ENCODE measurements at places on chromosomes 5 and 9.

DNA sequence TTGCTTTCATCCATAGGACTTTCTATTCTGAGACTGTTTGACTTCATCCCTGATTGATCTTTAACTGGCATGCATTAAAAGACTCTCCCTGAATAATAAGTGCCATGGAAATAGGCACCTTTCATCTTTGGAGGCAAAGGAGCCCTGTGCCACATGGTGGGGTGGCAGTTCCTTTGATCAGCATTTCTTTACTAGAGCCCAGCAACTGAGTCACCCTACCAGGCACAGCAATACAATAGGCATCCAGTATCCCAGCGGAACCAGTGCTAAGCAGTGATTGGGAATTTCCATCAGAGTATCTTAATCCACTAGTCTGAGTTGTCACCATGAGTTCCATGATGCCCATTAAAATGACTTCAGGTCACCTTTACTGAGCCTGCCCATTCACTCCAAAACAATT, 476.1 kb upstream of the MPDZ start:
- DNase-seq = no peak

- DNase-seq = no peak
These were observed 649 bp upstream of the GLE1 start for GRCh38 chr9:128503870-128504269.

- DNase-seq = no peak
These were observed 15.7 kb downstream of the FAM151B start for GRCh38 chr5:80503641-80504040.

GRCh38 chr9:13967438-13967837, 346.5 kb downstream of the NFIB start:
- DNase-seq = no peak

DNA sequence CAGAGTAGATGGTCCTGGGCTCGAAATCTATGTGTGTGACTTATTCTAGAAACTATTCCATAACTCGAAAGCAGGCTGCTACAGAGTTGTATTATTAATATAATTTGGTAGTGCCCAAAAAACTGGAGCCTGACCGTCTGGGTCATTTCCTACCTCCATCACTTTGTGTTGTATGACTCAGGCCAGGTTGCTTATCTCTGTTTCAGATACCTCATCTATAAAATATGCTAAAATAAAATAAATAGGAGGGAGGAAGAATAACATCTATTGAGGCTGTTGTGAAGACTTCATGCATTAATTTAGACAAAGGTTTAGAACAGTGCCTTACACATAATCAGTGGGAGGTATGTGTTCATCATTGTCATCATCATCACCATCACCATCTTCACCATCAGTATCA, 57.7 kb downstream of the PDE4D start:
- DNase-seq = no peak

- DNase-seq = no peak
These were observed 137.6 kb downstream of the SUSD1 start for GRCh38 chr9:112037281-112038016.

GRCh38 chr5:159877894-159878448, 38.3 kb upstream of the ADRA1B start:
- DNase-seq = no peak

DNA sequence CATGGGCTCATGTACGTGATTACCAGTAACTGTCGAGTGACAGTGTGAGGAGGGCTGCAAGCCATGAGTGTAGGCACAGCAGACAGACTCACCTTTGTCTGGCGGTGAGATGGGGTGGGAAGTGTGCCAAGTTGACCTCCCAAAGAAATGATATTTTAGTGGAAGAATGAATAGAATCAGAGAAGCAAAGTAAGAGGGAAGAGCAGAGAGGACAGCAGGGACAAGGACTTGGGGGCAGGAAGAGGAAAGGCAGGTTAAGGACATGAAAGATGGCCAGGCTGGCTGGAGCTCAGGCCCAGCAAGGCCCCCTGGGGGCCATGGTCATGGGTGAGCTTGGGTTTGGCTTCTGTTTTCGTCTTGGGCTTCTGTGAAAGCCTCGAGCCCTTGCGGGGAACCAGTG, 20.2 kb downstream of the TGFBI start:
- DNase-seq = no peak

GRCh38 chr5:28165096-28165495, 1126.7 kb upstream of the CDH9 start:
- DNase-seq = no peak

- DNase-seq = no peak
These were observed 200.5 kb upstream of the KLF9 start for GRCh38 chr9:70614786-70615463.

DNA sequence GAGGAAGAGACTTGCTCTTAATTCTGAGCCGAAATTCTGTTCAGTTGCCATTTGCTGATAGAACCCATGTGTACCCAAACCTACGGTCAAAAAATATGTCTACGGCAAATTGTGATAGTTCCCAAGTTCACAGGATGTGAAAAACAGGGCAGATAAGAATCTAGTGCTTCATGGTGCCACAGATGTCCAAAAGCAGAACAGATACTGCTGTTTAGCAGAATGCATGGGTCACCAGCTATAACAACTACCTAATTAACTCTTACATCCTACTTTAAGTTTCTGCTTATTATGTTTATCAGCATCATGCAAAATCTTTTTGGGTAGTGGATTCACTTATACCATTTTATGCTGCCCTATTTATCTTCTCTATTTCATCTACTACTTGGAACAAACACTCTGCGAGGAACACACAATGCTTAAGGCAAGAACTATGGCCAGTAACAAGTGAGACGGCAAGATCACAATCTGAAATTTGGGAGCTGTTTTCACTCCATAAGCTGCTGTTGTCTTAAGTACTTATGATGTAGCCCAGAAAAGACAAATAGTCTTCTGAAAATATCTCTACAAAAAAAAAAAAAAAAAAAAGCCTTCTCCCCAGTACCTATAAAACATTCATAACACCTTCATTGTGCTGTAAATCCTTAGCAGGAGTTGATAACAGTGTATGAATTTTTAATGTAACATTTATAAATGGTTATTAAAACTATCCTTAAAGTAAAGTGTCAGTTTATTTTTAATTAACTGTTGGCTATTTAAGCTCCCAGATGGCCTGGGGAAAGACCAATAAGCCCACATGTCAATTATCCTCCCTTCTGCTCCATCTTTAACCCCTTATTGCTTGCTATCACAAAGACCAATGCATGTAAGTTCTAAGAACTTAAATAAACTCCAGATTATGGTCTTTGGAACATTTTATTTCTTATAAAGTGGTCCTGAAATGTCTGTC, 232.3 kb downstream of the TLR4 start:
- no peak for DNase-seq

- DNase-seq = no peak
These were observed 107.5 kb downstream of the FRMD3 start for GRCh38 chr9:83430681-83431080.

DNA sequence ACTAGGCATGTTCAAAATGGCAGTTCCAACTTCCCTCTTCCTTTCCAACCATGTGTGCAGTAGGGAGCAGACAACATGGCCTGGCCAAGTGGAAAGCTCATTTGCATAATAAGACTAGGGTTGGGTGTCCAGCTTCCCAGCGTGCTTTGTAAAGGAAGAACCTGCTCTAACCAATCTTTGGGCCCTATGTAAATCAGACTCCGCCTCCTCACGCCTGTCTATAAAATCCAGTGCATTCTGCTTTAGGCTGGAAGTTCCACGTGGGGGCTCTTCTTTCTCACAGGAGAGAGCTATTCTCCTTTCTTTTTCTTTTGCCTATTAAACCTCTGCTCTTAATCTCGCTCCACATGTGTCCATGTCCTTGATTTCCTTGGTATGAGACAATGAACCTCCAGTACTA, 83.4 kb downstream of the GCNT1 start:
- no peak for DNase-seq

DNA sequence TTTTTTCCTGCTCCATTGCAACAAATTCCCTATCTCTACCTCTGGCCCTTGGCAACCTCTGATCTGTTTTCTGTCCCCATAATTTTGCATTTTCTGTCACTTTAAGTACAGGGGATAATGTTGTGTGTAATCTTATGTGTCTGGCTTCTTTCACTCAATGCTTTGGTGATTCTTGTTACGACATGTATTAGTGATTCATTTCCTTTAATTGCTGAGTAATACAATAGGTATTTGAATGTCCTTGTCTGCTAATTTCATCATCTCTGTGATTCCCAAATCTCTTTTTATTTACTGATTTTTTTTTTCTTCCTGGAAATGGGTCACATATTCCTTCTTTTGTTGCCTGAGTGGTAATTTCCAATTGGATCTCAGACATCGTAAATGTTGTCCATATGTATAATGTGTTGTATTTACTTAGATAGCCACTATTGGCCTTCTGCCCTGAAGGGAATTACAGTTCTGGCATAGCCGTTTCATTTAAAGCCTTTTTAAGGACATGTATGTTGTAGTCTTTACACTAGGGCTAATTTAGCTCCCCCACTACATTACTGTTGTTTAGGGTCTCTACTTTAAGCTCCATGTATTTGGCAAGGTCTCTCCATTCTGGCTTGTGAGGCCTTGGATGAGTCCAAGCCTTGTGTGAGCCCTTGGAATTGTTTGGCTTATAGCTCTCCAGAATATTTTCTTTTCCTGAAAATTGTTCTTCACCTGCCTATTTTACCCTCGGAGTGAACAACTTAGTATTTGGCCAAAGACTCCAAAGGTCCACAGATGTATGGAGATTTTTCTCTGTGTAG, 683.8 kb downstream of the LRRC70 start:
- DNase-seq = no peak

DNA sequence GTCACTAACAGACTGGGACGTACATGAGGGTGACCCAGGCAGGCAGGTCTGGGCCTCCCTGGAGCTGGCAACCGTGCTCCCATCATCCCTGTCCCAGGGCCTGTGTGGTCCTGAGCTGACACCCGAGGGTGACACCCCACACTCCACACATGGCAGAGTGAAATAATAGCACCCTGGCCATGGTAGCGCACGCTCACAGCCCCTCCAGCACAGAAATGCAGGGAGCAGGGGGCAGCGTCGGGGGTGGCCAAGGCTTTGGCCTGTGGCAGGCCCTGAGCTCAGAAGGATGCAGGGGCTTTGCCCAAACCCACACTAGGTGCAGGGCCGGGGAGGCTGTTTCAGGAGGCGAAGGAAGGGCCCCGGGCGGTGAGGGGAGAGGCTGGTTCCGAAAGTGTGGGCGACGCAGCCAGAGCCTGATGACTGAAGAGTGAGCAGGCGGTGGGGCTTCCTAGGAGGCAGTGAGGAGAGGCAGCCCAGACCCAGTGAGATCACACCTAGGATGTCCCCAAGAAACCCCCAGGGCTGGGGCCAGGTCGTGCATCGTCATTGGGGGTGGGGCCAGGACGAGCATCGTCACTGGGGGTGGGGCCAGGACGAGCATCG, 12.9 kb downstream of the OR2V2 start:
- peak; percentile 75 for DNase-seq

GRCh38 chr5:143297756-143298155, 105.7 kb downstream of the NR3C1 start:
- DNase-seq = no peak

DNA sequence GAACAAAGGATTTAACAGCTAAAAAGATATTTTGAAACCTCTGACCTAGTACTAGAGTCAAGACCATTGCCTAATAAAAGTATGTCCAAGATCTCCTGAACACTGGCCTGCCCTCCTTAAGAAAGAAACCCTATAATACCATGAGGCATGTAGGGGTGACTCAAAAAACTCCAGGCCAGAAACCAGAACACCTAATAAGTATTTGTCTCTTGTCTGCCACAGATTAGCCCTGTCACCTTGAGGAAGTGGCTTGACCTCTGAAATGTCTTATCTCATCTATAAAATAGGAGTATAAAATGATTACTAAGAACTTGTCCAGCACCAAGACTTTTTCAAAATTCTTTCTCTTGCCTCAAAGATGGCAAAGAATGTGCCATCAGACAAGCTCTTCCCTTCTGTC, 125.5 kb upstream of the RASGRF2 start:
- DNase-seq = no peak
